ENCODE measurements at places on chromosomes 3 and 15. TPM values are rescaled to one million over a fixed set of nuclear protein-coding genes. Genes with fewer than 3 reads are reported as not detected.

Gene IL5RA
- polyA plus RNA-seq, result not detected

Gene C3orf20
- 0.03 TPM for polyA plus RNA-seq

Gene FRG2C
- not detected for polyA plus RNA-seq

Gene MEGF11
- 0.31 TPM for polyA plus RNA-seq

Gene EPB42
- not detected for polyA plus RNA-seq

Gene ACTRT3
- 3.3 TPM for polyA plus RNA-seq

Gene IL17RE
- polyA plus RNA-seq, result 0.44 TPM

Gene TMEM158
- 3.9 TPM for polyA plus RNA-seq

Gene TNNC1
- polyA plus RNA-seq, result 2.8 TPM

Gene CPA3
- not detected for polyA plus RNA-seq

Gene CCR2
- not detected for polyA plus RNA-seq
